ENCODE measurements at places on chromosomes 5 and 9. TPM values are rescaled to one million over a fixed set of nuclear protein-coding genes. Genes with fewer than 3 reads are reported as not detected.

GRCh38 chr9:95242613-95243012 is 74.9 kb downstream of the FANCC start:
- no peak overlapping the region for H3K4me3 ChIP-seq
- H3K27me3 ChIP-seq: no peaks in the 10 kb centered on the region
- DNase-seq: no peak

GRCh38 chr5:77972469-77973252 is 196.5 kb upstream of the TBCA start:
- H3K4me1 ChIP-seq: peaks cover 10% of the 10 kb centered on the region
- no peaks in the 10 kb centered on the region for H3K36me3 ChIP-seq
- H3K4me3 ChIP-seq: peak overlapping the region; percentile 77
- peak; percentile 49 for DNase-seq

INSL6 gene
- not detected for total RNA-seq

- DNase-seq: no peak
- no peak overlapping the region for H3K27ac ChIP-seq
- H3K36me3 ChIP-seq: no peaks in the 10 kb centered on the region
- H3K27me3 ChIP-seq: no peaks in the 10 kb centered on the region
Observed at GRCh38 chr9:124321935-124322334, 64.2 kb downstream of the NEK6 start.

DNA sequence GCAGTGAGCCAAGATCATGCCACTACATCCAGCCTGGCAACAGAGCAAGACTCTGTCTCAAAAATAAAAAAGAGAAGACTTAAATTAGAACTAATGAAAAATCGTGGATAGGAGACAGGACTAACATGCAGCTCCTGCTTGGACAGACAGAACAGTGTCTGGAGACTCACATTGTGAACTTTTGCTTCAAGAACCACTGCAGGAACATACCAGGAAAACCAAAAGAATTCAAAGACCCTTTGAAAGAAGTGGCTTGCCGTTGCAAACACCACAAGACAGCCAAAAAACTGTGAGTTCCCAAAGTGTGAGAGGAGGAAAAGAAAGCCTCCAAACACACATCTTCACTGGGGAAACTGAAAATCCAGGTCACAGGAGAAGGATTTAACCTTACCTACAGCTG is 48.8 kb upstream of the SNAPC3 start:
- no peaks in the 10 kb centered on the region for H3K36me3 ChIP-seq
- H3K4me1 ChIP-seq: peaks cover 3% of the 10 kb centered on the region

GRCh38 chr5:101561018-101561417 is 657.9 kb upstream of the ST8SIA4 start:
- no peaks in the 10 kb centered on the region for H3K4me1 ChIP-seq
- no peak overlapping the region for H3K27ac ChIP-seq
- no peaks in the 10 kb centered on the region for H3K36me3 ChIP-seq
- H3K4me3 ChIP-seq: no peak overlapping the region
- H3K27me3 ChIP-seq: no peaks in the 10 kb centered on the region

GRCh38 chr5:109390188-109390587 is 19.6 kb downstream of the PJA2 start:
- no peak for DNase-seq
- H3K27me3 ChIP-seq: no peaks in the 10 kb centered on the region
- H3K27ac ChIP-seq: no peak overlapping the region

GRCh38 chr5:17232405-17232804 is 15.0 kb downstream of the BASP1 start:
- DNase-seq: no peak
- no peaks in the 10 kb centered on the region for H3K36me3 ChIP-seq
- no peak overlapping the region for H3K4me3 ChIP-seq
- H3K27me3 ChIP-seq: no peaks in the 10 kb centered on the region
- peaks cover 2% of the 10 kb centered on the region for H3K4me1 ChIP-seq

IL3 gene
- total RNA-seq: not detected

TEX48 gene
- total RNA-seq: not detected

GRCh38 chr5:32949286-32949970 is 238.3 kb downstream of the NPR3 start:
- H3K4me3 ChIP-seq: no peak overlapping the region
- H3K27ac ChIP-seq: no peak overlapping the region
- DNase-seq: no peak
- H3K36me3 ChIP-seq: no peaks in the 10 kb centered on the region
- H3K27me3 ChIP-seq: no peaks in the 10 kb centered on the region

DNA sequence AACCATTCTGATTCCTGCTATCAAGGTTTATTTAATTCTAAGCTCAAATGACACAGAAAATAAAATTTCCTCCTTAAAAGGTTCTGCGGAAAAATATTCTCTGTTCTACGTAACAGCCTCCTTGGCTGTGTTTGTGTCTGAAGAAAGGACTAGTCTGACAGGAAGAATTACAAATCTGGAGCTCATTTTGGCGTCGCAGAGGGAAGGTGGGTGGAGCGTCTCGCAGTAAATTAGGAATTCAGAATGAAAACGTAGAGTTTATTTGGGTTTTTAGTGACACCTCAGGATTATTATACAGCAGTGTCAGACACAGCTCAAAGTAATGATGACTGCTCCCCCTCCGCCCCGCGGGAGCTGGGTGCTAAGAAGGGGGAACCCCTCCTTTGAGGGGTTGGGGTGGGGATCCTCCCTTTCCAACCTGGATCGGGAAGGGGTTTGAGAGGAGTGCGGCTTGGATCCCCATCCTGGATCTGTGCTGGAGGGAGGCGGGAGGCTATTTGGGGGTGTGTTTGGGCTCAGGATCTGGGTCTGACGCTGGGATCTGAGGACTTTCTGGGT is 933 bp upstream of the TGFBR1 start:
- peak overlapping the region; percentile 95 for H3K27ac ChIP-seq
- H3K4me1 ChIP-seq: peaks cover 50% of the 10 kb centered on the region
- peak overlapping the region; percentile 89 for H3K4me3 ChIP-seq
- H3K27me3 ChIP-seq: no peaks in the 10 kb centered on the region

GZMA gene
- 242 TPM for total RNA-seq

- H3K36me3 ChIP-seq: peaks cover 10% of the 10 kb centered on the region
- no peaks in the 10 kb centered on the region for H3K27me3 ChIP-seq
- DNase-seq: peak; percentile 18
- no peak overlapping the region for H3K4me3 ChIP-seq
- no peak overlapping the region for H3K27ac ChIP-seq
Observed at GRCh38 chr9:93668261-93668871, 92.0 kb downstream of the PHF2 start.

SHOC1 gene
- total RNA-seq: not detected

DNA sequence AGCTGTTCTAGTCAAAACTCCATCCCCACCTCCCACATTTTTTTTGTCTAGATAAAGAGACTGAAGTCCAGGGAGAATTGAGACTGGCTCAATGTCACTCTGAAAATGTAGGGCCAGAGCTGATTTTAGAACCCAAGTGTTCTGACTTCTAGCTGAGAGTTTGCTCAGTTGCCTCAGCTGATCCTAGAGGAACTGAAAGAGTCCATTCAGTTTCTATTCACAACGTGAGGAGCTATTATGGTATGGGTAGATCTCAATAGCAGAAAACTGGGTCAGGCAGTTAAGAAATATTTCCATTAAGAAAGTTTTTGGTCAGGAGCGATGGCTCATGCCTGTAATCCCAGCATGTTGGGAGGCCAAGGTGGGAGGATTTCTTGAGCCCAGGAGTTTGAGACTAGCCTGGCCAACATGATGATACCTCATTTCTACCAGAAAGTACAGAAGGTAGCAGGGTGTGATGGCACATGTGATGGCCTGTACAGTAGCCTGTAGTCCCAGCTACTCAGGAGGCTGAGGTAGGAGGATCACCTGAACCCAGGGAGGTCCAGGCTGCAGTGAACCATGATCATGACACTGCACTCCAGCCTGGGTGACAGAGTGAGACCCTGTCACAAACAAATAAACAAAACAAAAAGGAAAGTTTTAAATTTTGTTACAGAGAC is 61.7 kb downstream of the GLRA1 start:
- no peaks in the 10 kb centered on the region for H3K27me3 ChIP-seq
- no peaks in the 10 kb centered on the region for H3K4me1 ChIP-seq
- DNase-seq: no peak
- no peaks in the 10 kb centered on the region for H3K36me3 ChIP-seq
- no peak overlapping the region for H3K27ac ChIP-seq

DNA sequence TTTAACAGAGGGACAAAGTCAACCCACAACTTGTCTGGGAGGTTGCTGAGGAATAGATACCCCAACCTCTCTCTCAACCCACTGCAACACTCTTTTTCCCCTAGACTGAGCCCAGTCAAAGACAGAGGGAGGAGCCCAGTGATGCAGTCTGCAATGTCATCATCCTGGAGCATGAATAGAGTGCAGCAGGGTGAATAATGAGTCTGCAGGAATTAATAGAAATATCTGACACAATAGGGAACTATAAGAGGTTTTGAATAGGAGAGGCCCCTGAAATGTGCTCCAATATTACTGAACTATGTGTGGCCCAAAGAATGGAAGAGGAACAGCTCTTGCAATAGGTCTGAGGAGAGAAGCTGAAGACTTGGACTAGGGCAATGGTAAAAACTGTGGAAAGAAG is 59.1 kb downstream of the PDCD1LG2 start:
- H3K27ac ChIP-seq: no peak overlapping the region
- no peak for DNase-seq
- peaks cover 2% of the 10 kb centered on the region for H3K36me3 ChIP-seq
- peaks cover 10% of the 10 kb centered on the region for H3K4me1 ChIP-seq
- no peaks in the 10 kb centered on the region for H3K27me3 ChIP-seq

IFT74 gene
- total RNA-seq: 9.2 TPM

NIM1K gene
- total RNA-seq: 0.43 TPM

LCN1 gene
- not detected for total RNA-seq

IGFBPL1 gene
- not detected for total RNA-seq

FAM200C gene
- 0.61 TPM for total RNA-seq

C9orf152 gene
- total RNA-seq: not detected

- no peak overlapping the region for H3K4me3 ChIP-seq
- H3K36me3 ChIP-seq: no peaks in the 10 kb centered on the region
- H3K27me3 ChIP-seq: peaks cover 59% of the 10 kb centered on the region
Observed at GRCh38 chr5:150190503-150190979, 679 bp downstream of the SLC6A7 start.

DNA sequence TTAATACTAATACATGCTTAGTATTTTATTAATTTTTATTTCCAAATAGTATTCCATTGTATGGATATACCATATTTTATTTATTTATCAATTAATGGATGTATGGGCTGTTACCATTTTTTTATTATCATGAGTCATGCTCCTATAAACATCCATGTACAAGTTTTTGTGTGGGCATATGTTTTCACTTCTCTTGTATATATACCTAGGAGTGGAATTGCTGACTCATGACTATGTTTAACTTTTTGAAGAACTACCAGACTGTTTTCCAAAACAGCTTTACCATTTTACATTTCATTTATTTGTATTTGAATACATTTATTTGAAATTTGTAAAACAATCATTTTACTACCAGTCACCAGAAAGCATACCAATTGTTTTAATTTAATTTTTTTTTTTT is 14.1 kb upstream of the LRRC19 start:
- no peaks in the 10 kb centered on the region for H3K4me1 ChIP-seq
- no peak for DNase-seq
- no peaks in the 10 kb centered on the region for H3K27me3 ChIP-seq
- no peak overlapping the region for H3K27ac ChIP-seq
- no peak overlapping the region for H3K4me3 ChIP-seq
- peaks cover 12% of the 10 kb centered on the region for H3K36me3 ChIP-seq

PCDHGA9 gene
- 0.11 TPM for total RNA-seq

NEUROG1 gene
- not detected for total RNA-seq

- H3K4me1 ChIP-seq: peaks cover 9% of the 10 kb centered on the region
- H3K27ac ChIP-seq: no peak overlapping the region
- peaks cover 3% of the 10 kb centered on the region for H3K36me3 ChIP-seq
- H3K4me3 ChIP-seq: no peak overlapping the region
- peaks cover 84% of the 10 kb centered on the region for H3K27me3 ChIP-seq
Observed at GRCh38 chr9:967436-967835, 9.0 kb upstream of the DMRT3 start.

- H3K4me1 ChIP-seq: no peaks in the 10 kb centered on the region
- no peaks in the 10 kb centered on the region for H3K27me3 ChIP-seq
- no peaks in the 10 kb centered on the region for H3K36me3 ChIP-seq
- no peak for DNase-seq
- H3K4me3 ChIP-seq: no peak overlapping the region
Observed at GRCh38 chr5:20601678-20602100, 613.7 kb upstream of the CDH18 start.

DNA sequence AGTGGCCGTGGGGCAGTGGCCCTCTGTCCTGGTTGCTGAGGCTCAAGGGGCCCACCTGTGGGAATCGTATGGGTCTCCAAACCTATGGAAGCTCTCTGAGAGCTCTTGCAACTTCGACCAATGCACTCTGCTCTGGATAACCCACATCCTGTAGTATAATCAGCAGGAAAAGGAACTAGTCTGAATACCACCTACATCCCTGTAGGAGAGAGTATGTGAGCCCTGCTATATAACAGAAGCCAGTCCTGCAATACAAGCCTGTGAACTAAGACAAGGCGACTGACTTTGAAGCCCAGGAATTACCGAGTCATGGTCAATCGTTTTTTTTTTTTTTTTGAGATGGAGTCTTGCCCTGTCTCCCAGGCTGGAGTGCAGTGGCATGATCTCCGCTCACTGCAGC is 29.8 kb upstream of the BICD2 start:
- H3K4me1 ChIP-seq: peaks cover 4% of the 10 kb centered on the region
- H3K27me3 ChIP-seq: peaks cover 21% of the 10 kb centered on the region
- no peak for DNase-seq

NDFIP1 gene
- 62.3 TPM for total RNA-seq

DNA sequence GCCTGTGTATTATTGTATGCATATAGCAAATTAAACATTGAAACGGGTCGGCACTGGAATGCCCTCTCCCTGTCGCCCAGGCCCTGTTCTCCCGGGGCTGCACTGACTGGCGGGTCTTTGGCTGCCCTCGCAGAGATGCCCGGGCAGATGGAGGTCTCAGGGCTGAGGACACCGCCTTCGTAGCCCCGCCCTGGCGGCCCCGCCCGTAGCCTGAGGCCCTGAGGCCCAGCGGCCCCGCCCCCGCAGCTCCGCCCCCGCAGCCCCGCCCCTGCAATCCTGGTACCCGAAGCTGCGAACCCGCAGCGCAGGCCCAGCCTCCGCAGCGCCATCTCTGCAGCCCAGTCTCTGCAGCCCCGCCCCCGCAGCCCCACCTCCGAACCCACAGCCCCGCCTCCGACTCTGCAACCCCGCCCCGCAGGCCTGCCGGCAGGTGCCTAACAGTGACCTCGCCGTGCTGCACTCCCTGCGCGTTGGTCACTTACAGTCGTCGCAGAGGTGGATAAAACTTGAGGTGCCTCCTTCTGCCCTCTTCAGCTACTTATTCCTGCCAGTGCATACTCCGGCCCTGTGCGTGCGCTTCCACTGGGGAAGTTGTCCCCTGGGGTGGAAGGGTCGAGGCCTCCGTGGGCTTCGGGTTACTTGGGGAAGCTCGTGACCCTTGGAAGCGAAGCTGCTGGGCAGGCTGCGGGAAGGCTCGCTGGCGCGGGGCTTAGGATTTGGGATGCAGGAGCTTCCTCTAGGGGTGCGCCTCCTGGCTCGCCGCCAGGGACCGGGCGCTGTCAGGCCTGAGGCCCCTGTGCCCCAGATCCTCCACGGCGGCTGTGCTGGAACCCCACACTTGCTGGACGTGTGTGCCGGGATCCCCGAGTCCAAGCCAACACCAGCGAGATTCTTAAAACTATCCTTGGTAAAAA is 72.3 kb downstream of the ICE1 start:
- no peak overlapping the region for H3K27ac ChIP-seq
- peak overlapping the region; percentile 76 for H3K4me3 ChIP-seq
- peak; percentile 87 for DNase-seq
- peaks cover 4% of the 10 kb centered on the region for H3K36me3 ChIP-seq
- H3K4me1 ChIP-seq: peaks cover 26% of the 10 kb centered on the region

SLC6A7 gene
- not detected for total RNA-seq

- H3K4me3 ChIP-seq: no peak overlapping the region
- H3K27ac ChIP-seq: no peak overlapping the region
- no peaks in the 10 kb centered on the region for H3K27me3 ChIP-seq
- no peaks in the 10 kb centered on the region for H3K4me1 ChIP-seq
Observed at GRCh38 chr5:121988488-121988887, 26.7 kb downstream of the SRFBP1 start.

Data from activated naive CD8-positive, alpha-beta T cell treated with anti-CD3 and anti-CD28 coated beads, Interleukin-2, amount 10 ng/mL, durations not matched to agents 7 days and 5 days (primary cell).